ENCODE measurements at places on chromosomes 2 and 18. TPM values are rescaled to one million over a fixed set of nuclear protein-coding genes. Genes with fewer than 3 reads are reported as not detected.

RFTN2 gene
- total RNA-seq = not detected

POTEC gene
- not detected for total RNA-seq

SLC11A1 gene
- total RNA-seq = 0.09 TPM

FOXD4L1 gene
- 0.63 TPM for total RNA-seq

DSG2 gene
- 106 TPM for total RNA-seq

CCDC138 gene
- total RNA-seq = 3.5 TPM

BCL2 gene
- total RNA-seq = 3.0 TPM

SULT1C2 gene
- not detected for total RNA-seq

SMIM21 gene
- not detected for total RNA-seq

CD302 gene
- 0.12 TPM for total RNA-seq

FAM110C gene
- 8.3 TPM for total RNA-seq

APLF gene
- 4.0 TPM for total RNA-seq

NEDD4L gene
- total RNA-seq = 108 TPM

MXD1 gene
- total RNA-seq = 71.8 TPM

TOGARAM2 gene
- 0.16 TPM for total RNA-seq

MPPE1 gene
- total RNA-seq = 15.7 TPM

LYPD6B gene
- 0.37 TPM for total RNA-seq

LOXHD1 gene
- total RNA-seq = not detected

CPLX4 gene
- total RNA-seq = not detected

SLC23A3 gene
- total RNA-seq = 2.6 TPM

MBD1 gene
- 203 TPM for total RNA-seq

DCAF17 gene
- total RNA-seq = 20.8 TPM

Measured in MCF 10A (cell line).